ENCODE measurements at places on chromosomes 12 and 14.

DNA sequence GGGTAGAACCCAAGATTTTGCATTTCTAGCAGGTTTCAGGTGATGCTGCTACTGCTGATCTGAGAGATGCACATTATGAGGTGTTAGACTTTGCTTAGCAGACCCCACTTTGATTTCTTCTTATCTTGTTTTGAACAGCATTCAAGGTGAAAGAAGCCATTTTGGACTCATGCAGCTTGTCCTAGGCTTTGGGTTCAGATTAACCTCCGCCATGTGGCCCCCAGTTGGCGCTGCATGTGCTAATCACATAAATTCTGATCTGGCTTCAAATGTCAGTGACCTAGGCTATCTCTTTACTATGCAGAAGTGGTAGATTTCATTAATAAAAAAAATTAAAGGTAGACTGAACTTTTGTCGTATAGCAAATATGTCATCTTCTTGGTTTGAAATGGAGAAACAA lies 89.8 kb upstream of the DYRK2 start:
- no peak for DNase-seq

GRCh38 chr14:99177046-99177655 lies 94.8 kb downstream of the BCL11B start:
- DNase-seq: no peak

GRCh38 chr12:54571193-54572188 lies 17.0 kb downstream of the PPP1R1A start:
- DNase-seq: no peak

- no peak for DNase-seq
Measured at GRCh38 chr12:51529651-51529970, 61.4 kb upstream of the SCN8A start.

GRCh38 chr12:100643246-100643645 lies 69.8 kb downstream of the GAS2L3 start:
- no peak for DNase-seq

Measured in HEK293T (cell line).